ENCODE measurements at places on chromosomes 12 and 14.

- DNase-seq, result no peak
These were observed 332.1 kb downstream of the NELL2 start for GRCh38 chr12:44544018-44544417.

GRCh38 chr14:104757681-104758392 is 4.9 kb downstream of the SIVA1 start:
- no peak for DNase-seq

DNA sequence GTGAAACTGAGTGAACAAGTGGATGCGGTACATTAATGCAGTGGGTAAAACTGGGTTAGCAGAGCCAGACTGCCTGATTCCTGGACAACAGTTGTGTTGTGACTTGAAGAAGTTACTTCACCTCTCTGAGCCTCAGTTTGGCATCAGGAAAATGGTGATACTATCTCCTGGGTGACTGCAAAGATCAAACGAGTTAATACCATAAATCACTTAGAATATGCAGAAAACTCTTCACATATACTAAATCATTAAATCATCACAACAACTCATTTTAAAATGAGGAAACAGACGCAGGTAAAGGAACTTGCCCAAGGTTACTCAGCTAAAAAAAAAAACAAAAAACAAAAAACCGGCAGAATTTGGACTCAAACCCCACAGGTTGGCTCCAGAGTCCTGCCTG is 811 bp downstream of the MTERF2 start:
- no peak for DNase-seq

- DNase-seq, result peak; percentile 7
These were observed 15.6 kb upstream of the MCRS1 start for GRCh38 chr12:49583366-49584094.

DNA sequence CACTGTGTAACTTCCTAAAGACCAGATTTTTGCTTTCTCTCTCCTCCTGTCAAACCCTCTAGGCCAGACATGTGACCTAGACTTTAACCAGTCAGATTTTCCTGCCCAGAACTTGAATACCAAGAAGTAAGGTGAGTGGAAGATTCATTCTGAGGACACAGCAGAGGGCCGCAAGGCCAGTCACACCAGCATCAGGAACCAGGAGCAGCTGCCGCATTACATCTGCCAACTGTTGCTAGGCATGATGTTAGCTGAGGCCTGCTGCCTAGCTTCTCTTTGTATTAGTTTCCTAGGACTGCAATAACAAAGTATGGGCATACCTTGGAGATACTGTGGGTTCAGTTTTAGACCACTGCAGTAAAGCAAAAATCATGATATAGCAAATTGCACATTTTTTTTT is 101.9 kb upstream of the BMP4 start:
- DNase-seq, result no peak

- DNase-seq, result no peak
These were observed 185.2 kb downstream of the TMTC3 start for GRCh38 chr12:88327276-88327675.

Data from anterior cingulate cortex (tissue), 58 donors.